ENCODE measurements at places on chromosomes 7 and 10.

DNA sequence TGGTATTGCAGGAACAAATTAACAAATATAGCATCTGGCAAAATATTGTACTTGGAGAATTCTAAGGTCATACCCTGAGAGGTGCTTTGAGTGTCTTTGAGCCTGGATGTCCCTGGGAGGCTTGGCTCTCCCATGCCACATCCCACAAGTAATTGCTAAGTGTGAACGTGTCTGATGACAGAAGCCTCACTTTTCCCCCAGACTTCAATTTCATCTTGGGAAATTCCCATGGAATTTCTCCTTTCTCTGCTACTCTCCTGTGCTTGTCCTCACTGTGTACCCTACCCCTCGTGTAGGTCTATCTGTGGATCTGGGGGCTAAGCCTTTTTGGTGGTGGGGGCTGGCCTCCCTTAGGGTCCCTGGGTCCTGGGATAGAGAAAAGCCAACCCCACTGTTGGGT lies 293.3 kb downstream of the TCF7L2 start:
- DNase-seq, result no peak

- no peak for DNase-seq
Measured at GRCh38 chr10:104308439-104308903, 29.8 kb downstream of the ITPRIP start.

DNA sequence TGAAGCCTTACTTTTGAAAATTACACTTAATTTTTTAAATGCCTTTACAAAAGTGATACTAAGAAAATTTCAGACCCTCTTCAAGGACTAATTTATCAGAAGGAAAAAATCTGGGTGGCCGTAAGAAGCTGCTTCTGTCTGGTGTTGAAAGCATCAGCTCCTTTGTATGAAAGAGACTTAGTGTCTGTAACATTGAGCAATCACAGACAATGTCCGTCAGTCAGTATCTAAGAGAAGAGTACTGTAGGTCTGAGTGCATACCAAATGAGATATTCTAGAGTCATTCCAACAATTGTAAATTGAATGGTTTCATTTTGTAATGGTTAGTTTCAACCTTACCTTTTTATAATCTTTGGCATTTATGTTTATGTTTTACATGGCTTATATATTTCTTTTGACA lies 11.1 kb upstream of the MDFIC start:
- no peak for DNase-seq

- DNase-seq, result no peak
Measured at GRCh38 chr7:96426027-96426426, 104.1 kb upstream of the SLC25A13 start.

- no peak for DNase-seq
Measured at GRCh38 chr7:79494046-79494445, 40.6 kb upstream of the MAGI2 start.
